ENCODE measurements at places on chromosomes 16 and 17.

DNA sequence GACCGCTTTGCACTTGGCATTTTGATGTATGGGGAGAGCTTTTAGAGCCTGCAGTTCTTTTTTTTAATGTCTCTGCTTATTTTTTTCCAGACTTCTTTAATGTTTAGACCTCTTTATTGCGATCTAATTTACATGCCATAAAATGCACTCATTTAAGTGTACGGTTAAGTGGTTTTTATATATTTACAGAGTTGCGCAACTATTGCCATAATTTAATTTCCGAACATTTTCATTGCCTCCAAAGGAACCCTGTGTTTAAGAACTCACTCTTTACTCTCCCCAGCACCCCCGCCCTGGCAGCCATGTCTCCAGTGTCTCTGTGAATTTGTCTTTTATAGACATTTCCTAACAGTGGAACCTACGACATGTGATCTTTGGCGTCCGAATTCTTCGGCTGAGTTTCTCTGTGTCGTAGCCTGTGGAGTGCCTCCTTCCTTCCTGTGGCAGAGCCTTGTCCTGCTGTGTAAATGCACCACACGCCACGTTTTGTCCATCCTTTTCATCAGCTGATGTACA lies 24.0 kb downstream of the ZNF750 start:
- DNase-seq: no peak

DNA sequence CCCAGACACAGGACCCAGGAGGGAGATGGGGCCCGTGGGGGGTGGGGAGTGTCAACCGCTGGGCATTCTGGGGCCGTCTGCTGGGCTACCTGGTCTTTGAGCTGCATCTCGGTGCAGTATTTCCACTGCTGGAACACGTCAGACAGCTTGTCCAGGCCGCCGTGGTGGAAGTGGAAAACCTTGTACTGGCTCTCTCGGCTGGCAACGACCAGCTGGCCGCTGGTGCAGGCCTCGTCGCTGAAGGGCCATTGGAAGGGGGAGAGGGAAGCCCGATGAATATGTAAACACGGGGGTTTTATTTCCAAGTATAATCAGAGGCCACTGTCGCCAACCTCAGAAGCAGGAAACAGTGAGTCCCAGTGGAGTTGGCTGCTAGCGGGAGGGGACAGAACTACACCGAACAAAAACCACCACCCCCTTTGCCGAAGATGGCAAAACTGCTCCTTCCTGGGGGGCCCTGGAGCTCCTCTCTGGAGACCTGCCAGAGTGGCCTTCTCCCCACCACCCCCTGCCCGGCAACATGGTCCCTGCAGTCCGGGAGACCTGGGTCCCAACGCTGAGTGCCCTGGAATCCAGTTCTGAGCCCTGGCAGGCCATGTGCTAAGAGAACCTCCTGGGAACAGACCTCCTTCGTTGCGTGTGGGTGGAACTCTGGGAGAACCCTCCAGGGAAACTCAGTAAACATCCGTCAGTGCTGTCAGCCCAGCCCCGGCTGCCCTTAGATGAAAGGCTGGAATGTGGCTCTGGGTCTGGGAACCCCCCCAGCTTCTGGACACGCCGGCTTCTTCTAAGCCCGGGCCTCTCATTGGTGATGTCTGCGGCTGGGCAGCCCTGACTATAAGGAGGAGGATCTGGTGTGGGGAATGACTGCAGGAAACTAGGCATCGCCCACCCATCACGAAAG lies 84.1 kb downstream of the TBC1D16 start:
- DNase-seq: peak; percentile 87

DNA sequence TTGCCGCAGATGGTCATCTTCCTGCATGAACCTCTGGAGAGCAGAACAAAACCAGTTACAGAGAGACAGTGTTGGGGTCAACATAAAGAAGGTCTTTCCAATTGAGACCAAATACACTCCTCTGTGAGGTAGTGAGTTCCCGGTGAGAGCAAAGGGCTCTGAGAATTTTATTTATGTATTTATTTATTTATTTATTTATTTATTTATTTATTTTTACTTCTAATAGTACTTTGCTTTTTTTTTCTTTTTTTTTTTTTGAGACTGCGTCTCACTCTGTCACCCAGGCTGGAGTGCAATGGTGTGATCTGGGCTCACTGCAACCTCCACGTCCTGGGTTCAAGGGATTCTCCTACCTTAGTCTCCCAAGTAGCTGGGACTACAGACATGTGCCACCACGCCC lies 12.1 kb upstream of the COTL1 start:
- no peak for DNase-seq

GRCh38 chr17:37050920-37051319 lies 102.2 kb downstream of the AATF start:
- no peak for DNase-seq

GRCh38 chr16:89369266-89369895 lies 121.0 kb downstream of the ANKRD11 start:
- DNase-seq: peak; percentile 48

- DNase-seq: no peak
These were observed 80.1 kb downstream of the ABCC1 start for GRCh38 chr16:16029431-16030011.

DNA sequence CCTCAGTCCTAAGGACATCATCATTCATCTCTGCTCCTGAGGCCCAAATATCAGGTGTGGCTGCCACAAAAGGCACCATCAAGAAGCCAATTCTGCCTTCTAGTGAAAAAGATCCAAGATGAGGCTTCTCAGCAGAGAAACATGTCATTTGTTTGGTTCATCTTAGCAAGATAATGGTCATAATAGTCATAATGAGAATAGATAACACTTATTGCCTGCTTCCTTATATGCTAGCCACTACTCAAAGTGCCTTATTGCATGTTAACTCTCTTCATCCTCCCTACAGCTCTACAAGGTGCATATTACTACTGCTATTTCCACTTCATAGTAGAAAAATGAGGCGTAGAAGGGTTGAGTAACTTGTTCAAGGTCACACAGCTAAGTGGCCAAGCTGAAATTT lies 45.0 kb upstream of the MRPS23 start:
- no peak for DNase-seq

DNA sequence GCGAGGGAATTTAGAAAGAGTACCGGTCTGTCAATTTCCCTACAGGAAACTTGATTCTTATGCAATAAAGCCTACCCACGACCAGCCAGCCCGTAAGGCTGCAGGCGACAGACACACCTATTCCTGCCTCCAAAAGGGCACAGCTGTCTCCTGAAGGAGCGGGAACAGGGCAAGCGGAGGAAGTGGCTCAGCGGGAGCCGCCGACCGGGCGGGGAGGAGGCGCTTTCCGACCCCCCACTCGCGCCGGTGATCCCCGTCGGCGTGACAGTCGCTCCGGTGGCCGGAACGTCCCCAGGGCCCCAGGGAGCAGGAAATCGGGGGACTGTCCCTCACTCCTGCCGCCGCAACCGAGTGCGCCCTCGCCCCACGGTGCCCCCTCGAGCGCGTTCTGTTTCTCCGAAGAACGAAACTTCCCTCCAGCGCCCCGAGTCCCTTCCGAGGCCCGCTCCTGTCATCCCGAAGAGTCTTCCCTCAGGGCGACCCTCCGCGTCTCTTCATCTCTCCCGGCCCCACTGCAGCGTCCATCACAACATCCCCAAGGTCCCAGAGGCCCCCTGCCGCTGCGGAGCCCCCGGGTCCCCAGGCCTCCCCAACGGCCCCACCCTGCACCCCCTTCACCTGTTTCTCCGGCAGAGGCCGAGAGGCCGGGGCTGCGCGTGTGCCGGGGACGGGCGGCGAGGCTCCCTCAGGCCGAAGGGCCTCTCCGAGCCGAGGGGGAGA lies 421 bp downstream of the STAT3 start:
- DNase-seq: no peak

- DNase-seq: peak; percentile 83
These were observed 3.3 kb downstream of the CD2BP2 start for GRCh38 chr16:30351586-30352419.

DNA sequence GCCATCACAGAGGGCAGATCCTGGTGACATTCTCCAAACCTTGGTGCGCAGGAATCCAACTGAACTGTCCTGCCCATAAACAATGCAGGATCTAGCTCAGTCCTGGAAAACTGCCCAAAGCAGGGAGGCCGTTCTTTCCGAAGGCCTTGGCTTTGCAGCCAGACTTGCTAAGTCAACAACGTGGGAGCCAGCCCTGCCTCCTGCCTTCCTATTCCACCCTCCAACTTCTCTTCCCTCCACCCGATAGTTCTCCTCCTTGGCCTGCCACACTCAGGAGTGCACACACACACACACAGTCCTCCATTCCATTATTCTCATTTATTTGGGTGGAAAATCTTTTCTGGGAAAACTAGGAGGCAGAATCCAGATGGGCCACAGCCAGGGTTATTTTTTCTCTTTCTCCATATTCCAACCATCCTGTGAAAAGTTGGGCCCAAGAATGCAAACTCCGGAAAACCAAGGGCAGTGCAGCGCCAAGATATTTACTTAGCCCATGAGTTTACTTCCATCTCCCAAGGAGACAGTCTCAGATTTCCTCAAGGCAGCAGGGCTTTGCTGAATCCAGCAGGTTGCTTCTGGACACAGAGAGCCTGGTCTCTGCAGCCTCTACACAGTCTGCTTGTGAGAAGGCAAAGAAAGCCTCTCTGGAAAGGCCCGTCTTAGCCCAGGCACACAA lies 15.8 kb downstream of the COPRS start:
- peak; percentile 7 for DNase-seq

GRCh38 chr16:49876716-49877129 lies 20.8 kb upstream of the ZNF423 start:
- peak; percentile 38 for DNase-seq

DNA sequence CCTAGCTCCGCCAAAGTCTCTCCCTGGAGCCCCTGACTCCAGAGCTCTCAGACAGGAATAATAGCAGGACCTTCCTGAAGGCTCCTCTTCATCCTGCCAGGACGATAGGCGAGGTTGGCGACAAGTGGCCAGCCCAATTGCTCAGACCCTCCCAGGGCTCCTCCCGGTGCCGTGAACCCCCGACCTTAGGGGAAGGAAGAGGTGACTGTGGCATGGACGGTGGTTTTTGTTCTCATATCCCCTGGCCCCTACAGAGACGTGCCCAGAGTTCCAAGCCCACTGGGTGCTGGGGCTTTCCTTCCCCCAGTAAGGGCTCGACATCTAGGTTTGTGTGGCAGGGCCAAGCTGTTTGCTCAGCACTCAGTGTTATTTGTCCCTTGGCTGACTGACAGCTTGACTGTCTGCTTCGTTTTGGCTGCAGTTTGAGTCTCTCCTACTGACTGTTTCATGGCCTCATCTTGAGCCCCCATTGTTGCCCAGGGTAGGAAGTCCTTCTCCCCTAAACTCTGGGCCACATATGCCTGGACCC lies 4.6 kb upstream of the ADCY7 start:
- no peak for DNase-seq

- no peak for DNase-seq
These were observed 8.4 kb downstream of the FSCN2 start for GRCh38 chr17:81536299-81537290.

DNA sequence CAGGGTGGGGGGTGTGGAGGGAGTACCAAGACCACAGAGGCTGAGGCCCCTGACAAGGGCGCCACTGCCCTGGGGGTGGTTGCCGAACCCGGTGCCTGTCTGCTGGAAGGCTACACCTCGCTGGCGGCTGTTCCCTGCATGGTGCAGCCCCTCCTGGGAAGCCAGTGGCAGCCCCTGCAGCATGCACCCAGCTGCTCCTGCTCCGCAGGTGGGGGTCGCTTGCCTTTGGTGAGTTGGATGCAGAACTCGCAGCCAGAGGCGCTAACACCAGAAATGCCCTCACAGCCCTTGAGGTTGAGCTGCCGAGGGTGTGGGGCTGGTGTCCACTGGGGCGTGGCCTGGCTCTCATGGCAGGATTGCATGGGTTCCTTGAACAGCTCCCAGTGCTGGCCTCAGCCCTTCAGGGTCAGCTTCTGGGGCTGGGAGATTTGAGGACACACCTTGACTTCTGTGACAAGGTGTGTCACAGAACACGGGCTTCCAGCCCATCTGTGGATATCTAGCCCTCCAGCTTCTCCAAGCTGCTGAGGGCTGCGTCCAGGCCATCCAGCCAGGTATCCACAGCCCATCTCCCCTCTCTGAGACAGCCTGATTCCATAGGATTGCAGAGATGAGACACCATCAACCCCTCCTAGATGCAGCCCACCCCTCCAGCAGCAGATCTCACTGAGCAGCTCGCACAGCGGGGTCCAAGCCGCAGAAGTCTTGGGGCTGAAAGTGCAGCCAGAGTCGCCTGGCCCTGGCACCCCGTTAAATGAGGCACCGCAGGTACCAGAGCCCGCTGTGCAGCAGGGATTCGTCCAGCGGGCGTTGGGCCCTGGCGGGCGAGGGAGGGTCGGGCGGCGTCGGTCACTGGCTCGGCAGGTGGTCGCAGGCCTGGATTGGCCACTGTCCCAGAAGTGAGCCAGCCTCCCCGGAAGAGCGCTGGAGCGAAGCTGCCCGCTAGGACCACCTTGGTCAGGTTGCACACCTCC lies 586.3 kb downstream of the KCNJ18 start:
- DNase-seq: no peak

DNA sequence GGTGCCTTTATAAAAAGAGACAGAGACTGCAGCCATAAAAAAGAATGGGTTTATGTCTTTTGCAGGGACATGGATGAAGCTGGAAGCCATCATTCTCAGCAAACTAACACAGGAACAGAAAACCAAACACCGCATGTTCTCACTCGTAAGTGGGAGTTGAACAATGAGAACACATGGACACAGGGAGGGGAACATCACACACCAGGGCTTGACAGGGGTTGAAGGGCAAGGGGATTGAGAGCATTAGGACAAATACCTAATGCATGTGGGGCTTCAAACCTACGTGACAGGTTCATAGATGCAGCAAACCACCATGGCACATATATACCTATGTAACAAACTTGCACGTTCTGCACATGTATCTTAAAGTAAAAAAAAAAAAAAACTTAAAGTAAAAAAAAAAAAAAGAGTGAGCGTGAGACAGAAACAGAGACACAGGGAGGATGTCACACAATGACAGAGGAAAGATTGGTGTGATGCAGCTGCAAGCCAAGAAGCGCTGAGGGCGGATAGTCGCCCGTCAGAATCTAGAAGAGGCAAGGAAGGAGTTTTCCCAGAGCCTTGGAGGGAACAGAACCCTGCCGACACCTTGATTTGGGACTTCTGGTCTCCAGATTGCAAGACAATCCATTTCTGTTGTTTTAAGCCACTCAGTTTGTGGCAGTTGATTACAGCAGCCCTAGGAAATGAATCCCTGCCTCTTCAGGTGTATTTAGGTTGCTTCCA lies 27.4 kb upstream of the TNS4 start:
- no peak for DNase-seq

Data from substantia nigra (tissue), 51 donors.